Urothelium cell line (cell line): ENCODE measurements at places on chromosomes 7 and 10.

DNA sequence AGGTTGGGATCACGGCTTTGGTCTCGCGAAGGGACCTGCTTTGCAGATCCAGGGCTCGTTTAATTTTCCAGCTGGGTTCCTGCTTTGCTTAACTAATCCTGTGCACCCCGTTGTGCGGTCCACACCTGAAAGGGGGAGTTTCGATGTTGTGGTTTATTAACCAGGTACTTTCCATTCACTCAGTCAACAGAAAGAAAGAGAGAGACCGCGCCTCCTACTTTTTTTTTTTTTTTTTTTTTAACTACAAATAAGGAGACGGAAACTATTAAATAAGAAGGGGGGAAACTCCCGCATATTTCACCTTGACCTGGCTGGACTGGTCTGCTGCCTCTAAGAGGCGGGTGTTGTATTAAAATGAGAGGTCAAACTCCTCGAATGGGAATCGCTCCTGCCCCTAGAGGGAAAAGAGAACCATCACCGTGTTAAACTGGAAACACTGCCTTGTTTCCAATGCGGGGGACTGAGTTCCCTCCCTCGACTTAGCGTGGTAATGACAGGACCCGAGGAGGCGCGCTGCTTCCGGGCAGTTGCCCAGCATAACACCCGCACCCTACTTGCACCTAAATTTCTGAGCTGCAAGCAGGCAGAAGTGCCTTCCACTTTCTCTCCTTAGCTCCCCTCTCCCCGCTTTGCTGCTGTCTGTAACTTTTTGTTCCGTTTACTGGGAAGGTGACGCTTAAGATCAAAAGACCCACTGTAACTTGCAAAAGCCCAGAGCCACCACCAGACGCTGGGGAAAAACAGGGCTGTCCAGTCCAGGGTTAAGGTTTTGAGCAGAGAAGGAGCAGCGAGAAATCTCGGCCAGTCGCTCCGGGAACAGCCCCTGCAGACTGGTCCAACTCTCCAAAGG is 1.1 kb upstream of the ITGB8 start:
- peak; percentile 76 for DNase-seq

DNA sequence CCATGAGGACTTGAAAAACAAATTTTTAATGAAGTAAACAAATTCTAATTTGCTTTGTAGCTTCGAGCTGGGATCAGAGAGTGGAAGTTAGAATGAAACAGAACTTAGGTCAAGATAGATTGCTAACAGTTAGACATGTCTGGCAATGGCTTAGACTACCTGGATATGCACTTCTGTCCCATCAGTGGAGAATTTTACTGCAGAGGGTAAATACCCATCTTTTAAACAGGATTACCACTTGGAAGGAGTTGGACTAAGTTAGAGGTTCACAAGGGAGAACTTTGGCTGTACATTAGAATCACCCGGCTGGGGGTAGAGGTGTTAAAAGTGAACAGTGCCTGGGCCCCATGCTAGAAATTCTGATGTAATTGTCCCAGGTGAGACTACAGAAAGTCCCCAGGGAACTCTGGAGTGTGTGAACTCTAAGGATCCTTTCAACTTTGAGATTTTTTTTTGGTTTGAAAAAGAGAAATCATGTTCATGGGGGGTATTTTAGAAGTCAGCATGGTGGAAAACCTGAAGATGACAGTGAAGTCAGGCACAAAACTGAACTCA is 35.5 kb downstream of the ENTPD1 start:
- DNase-seq: no peak

GRCh38 chr7:129266181-129266580 is 41.4 kb downstream of the AHCYL2 start:
- DNase-seq: no peak

- no peak for DNase-seq
These were observed 24.0 kb upstream of the NANOS1 start for GRCh38 chr10:119005362-119006043.

DNA sequence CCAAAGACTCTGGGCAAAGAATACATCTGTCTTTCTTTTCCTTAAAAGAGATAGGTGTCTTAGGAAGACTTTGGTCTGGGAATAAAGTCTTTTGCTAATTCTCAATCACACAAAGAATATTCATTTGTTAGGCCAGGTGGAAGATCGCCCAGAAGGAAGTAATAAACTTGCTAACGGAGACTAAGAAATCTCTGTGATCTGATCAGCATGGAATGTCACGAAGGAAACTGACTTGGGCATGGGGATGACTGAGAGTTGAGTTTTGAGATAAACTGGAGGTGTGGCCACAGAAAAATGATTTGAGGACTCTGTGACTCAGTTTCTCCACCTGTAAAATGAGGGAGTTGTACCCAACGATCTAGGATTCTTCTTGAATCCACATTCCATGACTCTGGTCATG is 161.1 kb upstream of the SVIL start:
- DNase-seq: peak; percentile 35

DNA sequence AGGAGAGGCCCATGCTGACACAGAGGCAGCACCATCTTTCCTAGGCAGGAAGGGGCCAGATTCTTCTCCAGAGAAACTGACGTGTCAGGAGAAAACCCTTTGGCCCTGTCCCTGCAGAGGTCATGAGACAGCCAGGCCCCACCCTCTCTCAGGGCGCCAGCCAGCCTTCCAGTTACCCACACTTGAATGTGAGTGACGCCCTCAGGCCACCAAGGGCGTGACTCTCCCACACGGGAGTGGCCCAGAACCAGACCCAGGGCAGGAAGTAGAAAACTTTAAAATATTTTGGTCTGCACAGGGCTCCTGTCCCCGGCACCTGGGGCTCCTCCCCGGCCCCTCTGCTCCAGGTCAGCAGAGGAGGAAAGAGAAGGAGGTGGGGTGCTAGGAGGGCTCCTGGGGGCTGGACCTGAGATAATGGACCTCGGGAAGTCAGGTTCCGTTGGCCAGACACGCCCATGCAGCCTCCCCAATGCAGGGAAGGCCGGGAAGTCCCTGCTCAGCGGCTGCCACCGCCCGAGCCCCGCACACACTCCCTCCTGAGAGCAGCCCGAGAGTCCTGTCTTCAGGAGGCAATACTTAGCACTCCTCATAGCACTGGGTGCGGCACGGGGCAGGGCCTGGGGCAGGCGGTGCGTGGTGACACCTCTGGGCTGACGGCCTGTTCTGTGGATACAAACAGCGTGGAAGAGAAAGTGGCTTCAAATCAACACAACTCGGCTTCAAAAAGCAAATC is 67.0 kb upstream of the CFAP46 start:
- no peak for DNase-seq

DNA sequence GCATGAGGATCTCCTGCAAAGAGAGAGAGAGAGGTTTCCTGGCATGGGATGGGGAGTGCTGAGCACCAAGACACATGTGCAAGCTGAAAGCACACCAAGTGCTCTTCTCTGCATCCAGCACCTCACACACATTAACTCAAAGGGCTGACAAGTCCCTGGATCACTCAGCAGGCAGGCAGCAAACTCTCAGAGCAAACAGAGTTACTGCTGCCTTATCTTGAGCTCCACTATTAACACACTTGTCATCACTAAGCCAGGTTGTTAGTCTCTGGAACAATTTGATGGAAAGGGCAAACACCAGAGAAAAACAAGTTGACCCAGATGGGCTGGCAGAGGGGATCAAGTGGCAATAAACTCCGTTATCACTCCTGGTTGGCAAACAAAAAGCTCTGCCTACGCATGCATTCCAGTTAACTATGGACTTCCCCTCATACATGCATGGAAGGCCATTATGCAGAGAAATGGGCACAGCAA is 349.9 kb downstream of the KCNMA1 start:
- no peak for DNase-seq

DNA sequence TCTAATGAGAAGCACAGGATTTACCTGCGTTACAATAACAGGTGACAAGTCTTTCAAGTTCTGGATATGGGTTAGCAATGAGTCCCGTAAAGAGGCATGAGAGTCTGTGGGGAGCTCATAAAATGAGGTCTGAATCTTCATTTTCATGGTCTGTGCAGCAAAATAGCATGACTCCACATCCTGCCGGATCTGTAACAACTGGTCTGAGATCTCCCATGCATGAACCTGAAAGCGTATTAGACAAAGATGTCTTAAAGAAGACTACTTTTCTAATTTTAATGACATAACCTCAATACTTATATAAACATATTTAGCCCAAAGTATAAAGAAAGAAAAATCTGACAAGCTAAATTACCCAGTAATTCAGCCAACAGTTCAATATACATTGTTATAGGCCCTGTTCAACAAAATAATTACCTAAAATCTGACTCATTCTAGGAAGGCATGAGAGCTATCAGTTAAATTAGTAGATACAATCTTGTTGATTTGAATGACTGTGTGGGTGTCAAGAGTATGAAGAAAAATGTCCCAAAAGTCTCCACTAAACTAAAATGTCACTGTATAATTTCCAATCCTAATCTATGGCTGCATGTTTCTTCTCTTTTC is 36.9 kb downstream of the TNPO3 start:
- no peak for DNase-seq

GRCh38 chr10:77925795-77926565 is 575 bp downstream of the DLG5 start:
- peak; percentile 55 for DNase-seq

GRCh38 chr7:133502498-133502897 is 249.6 kb downstream of the EXOC4 start:
- no peak for DNase-seq

GRCh38 chr10:99681553-99681952 is 22.2 kb downstream of the ENTPD7 start:
- DNase-seq: no peak

- no peak for DNase-seq
These were observed 20.4 kb upstream of the HILPDA start for GRCh38 chr7:128435327-128435686.

DNA sequence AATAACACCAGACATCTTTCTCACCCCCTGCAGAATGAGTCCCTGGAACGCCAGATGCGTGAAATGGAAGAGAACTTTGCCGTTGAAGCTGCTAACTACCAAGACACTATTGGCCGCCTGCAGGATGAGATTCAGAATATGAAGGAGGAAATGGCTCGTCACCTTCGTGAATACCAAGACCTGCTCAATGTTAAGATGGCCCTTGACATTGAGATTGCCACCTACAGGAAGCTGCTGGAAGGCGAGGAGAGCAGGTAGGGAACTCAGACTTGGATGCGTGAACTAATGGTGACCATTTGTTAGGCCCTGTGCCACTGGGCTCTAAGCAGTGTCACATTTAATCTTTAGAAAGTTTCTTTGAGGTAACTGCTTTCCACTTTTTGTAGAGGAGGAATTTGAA is 7.1 kb downstream of the VIM start:
- no peak for DNase-seq

DNA sequence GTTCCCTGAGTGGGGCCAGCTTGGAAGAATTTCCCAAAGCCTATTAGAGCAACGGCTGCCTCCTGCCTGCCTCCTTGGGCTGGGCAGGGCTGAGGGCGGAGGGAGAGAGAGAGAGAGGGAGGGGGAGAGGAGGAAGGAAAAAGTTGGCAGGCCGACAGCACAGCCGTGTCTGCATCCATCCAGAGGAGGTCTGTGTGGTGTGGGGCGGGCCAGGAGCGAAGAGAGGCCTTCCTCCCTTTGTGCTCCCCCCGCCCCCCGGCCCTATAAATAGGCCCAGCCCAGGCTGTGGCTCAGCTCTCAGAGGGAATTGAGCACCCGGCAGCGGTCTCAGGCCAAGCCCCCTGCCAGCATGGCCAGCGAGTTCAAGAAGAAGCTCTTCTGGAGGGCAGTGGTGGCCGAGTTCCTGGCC is at the start of gene AQP1:
TSS of gene AQP1 (plus strand) at position 293 of the 409 bp plus-strand sequence. CDS start at position 350, 57 bp downstream.
- DNase-seq: peak; percentile 74

DNA sequence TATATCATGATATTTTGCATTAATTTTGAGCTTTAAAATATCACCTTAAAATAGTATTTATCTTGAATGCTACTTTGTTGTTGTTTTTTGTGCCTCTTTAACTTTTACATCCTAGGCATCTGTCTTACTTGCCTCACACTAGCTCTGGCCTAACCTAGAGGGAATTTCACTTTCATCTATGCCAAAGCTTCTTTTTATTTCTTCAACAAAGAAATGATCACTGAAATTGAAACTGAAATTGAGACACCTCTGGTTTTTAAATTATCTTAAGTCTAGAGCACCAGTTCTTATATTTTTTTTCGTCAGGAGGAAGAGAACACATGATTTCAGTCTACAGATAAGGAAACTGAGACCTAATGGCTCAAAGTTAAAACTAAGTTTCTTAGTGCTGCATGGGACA is 3.5 kb upstream of the SCIN start:
- DNase-seq: no peak

GRCh38 chr10:98446661-98447221 is at the start of gene HPS1:
HPS1 (minus strand) TSS chr10:98446935; CDS start chr10:98443240, 3,695 bp downstream.
- peak; percentile 95 for DNase-seq

DNA sequence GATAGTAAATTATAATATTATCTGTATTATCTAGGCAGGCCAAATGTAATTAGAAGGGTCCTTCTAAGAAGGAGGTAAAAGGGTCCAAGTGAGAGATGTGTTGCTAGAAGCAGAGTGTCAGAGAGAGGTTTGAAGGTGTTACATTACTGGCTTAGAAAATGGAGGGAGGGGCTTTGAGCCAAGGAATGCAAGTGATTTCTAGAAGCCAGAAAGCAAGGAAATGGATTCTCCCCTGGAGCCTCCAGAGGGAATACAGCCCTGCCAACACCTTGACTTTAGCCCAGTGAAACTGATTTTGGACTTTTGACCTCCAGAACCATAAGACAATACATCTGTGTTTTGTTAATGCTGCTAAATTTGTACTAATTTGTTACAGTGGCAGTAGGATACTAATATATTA is 97.9 kb upstream of the IL6 start:
- no peak for DNase-seq

- DNase-seq: no peak
These were observed 6.5 kb downstream of the INPP5A start for GRCh38 chr10:132543916-132544743.

DNA sequence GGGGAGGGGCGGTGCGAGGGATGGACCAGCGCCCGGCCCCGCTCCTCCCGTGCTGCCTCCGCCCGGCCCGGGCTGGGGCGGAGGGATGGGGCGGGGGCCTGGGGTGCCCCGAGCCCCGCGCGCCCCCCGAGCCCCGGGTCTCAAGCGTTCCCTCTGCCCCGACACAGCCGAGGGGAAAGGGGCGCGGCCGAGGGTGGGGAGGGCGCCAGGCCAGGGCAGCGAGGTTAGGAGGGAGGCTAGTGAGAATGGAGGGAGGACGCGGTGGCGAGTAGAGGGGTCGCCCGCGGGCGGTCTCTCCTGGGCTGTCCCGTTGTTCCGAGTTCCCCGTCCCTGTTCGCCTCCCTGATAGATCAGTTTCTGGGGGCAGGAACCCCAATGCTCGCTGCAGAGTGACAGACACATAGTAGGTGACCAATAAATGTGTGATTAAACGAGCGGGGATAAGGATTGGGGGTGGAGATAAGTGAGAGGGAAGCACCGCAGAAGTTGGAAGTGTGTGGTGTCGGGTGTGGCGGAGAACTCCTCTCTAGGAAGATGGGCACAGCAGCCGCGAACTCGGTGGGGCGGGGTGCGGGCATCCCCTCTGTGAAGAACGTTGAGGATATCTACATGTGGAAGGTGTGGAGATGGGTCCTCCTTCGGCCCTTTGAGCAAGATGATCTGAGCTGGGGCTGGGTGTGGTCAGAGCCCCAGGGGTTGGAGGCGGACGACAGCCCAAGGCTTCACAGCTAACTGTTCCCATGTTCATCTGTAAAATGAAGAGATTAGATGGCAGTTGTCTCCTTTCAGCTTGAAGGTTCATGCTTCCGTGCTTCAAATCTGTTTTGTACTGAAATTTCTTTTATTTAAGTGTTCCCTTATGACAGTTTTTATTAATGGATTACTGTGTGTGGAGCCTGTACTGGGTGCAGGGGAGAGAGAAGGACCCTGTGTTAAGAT is 580 bp downstream of the ZNF775 start:
- DNase-seq: no peak
